ENCODE measurements at places on chromosomes 6 and 20.

GRCh38 chr20:25364180-25364788 lies 26.4 kb downstream of the ABHD12 start:
- DNase-seq: no peak

DNA sequence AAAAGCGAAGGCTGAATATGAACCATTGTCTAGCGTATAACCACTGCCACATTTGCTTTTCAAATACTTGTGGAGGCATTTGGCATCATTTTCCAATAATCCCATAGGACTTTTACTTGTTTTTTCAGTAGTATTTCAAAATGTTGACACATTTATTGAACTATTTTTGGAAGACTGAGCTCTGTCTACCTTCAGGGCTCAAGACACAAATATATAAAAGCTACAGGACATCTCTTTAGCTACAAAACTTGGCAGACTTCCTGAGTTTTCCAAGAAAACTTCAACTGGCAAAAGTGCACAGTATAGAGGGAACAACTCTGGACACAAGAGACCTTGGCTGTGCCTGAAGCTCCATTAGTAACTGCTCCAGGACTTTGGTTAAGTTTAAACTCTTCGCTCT lies 13.4 kb downstream of the EPB41L2 start:
- no peak for DNase-seq

GRCh38 chr6:134123666-134124208 lies 71.3 kb upstream of the SLC2A12 start:
- peak; percentile 47 for DNase-seq

DNA sequence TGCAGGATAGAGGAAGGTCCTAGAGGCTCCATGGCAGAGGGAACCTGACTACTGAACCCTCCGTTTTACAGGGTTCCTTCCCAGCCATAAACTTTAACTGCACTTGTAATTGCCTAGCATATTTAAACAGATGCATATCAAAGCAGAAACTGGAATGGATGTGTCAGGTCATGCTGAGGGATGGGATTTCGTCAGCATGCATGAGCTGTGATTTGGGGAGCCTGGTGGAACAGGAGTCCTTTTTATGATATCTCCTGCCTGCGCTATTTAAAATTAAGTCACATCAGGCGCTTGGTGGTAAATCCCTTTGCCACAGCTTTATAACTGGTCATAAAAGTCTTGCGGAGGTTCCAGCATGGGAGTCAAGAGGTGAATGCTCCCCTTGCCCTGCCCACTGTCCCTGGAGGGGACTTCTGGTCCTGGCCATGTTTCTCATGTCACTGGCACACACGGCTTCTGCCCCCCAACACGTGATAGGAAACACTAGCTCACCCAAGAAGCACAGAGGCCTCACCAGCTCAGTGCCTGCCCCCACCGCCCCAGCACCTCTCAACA lies 26.0 kb upstream of the PCMTD2 start:
- DNase-seq: no peak

DNA sequence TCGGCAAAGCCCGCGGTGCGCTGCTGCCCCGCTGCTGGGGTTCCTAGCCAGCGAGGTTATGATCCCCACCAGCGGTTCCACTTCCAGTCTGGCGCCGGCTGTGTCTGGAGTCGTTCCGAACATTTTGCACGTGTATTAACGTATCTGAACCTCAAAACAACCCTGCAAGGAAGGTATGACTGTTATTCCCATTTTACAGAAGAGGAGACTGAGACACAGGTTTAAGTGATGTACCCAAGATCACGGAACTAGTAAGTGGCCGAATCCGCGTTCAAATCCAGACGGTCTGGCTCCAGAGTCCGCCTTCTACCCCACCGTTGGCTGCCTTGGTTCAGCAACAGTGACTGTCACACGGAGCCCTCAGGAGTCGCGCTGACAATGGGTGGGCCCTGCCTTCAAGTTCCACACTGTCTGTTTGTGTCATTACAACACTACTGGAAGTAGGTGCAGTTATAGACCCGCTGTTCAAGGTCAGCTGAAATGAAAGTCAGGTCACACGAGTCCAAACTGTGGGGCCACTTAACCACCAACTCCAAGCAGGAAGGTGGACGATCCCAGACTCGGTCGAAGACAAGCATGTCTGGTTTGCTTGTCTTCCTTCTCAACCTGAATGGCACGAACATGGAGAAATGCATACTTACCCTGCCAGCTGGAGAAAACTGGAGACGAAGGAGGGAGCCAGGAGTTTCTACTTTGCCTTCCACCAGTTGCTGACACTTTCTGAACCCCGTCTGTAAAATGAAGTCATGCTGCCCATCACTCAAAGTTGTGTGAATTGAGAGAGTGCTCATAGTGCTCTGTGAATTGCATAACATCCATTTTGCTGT lies 803 bp upstream of the SRXN1 start:
- no peak for DNase-seq

DNA sequence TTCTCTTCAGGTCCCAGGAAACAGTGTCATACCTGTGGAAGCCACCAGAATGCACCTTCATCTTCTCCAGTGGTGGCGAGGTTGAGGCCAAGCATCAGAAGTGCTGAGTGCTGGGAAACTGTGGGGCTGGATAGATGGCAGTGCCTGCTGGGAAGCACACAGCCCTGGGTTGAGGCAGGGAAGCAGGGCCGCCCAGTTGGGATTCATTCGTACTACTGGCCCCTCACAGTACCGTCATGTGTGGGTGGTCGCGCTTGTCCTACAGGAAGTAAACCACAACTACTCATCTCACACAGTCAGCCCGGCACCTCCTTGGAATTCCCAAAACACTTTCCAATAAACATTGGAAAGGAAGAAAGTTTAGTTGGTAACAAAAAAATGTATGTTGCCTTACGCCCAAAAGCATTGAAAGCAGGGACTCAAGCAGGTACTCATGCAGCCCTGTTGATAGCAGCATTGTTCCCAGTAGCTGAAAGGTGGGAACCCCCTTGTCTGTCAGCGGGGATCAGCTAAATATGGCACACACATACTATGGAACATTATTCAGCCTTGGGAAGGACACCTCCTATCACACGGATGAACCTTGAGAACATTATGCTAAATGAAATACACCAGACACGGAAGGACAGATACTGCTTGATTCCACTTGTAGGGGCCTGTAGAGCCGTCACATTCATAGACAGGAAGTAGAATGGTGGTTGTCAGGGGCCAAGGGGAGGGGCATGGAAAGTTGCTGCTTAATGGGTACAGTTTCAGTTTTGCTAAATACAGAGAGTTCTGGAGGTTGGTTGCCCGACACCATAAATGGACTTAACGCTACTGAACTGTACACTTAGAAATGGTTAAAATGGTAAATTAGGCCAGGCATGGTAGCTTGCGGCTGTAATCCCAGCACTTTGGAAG lies 162.7 kb downstream of the MTHFD1L start:
- DNase-seq: no peak

GRCh38 chr6:33846226-33846625 lies 42.4 kb upstream of the MLN start:
- no peak for DNase-seq

DNA sequence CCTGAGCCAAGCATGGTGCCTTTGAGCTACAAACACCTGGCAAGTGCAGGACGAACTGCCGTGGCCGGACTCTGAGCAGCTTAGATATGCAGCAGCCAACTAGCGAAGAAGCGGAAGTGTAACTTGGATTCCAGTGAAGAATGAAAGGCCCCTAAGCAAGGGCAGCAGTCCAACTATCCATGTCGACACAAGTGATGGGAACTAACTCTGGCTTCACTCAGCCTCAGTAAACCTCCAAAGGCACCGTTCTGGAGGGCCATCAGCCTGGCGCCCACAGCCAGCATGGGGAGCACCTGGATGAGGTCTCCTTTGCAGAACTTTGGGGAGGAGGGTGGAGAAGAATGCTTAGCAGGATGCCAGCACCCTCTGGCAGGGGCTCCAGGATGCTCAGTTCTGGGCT lies 78.4 kb upstream of the MLN start:
- no peak for DNase-seq

GRCh38 chr6:89669002-89669401 lies 30.5 kb upstream of the LYRM2 start:
- DNase-seq: no peak

DNA sequence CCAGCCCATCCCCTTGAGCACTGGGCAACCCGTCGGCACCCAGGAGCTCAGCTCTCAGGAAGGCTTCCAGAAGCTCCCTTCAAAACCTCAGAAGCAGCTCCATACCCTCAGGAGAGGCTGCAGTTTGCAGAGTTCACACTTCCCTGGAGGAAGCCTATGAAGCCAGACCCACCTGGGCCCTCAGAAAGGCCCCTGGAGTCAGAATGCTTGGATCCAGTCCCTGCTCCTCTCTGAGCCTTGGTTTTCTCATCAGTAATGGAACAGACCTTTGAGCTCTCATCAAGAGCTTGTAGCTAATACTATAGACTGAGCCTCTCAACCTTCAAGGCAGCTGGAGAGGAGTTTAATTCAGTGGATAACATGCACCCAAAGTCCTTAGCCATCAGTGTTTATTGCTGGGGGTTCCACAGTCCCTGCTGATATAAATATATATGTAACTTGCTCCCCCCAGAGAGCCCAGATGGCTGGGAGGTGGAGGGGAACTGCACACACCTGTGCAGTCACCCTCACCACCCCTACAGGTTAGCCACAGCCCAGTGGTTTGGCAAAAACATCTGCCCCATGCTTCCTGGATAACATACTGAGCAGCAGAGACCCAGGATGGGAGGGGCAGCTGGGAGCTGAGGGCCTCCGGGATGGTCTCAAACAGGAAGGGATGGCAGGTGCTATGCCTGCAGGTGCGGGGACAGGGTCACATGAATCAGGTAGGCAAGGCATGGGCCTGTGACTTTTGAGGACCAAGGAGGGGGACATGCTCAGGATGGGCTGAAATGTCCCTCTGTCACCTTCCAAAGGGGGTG lies 120.1 kb downstream of the SNX5 start:
- no peak for DNase-seq

GRCh38 chr6:33235221-33235634 lies 26.9 kb downstream of the RING1 start:
- DNase-seq: no peak

- no peak for DNase-seq
Measured at GRCh38 chr20:15033891-15034290, 696.5 kb upstream of the FLRT3 start.
